BJ (cell line): ENCODE measurements at places on chromosomes 16 and 17. TPM values are rescaled to one million over a fixed set of nuclear protein-coding genes. Genes with fewer than 3 reads are reported as not detected.

- no peak for DNase-seq
These were observed 90.4 kb downstream of the TMEM100 start for GRCh38 chr17:55632236-55632635.

DNA sequence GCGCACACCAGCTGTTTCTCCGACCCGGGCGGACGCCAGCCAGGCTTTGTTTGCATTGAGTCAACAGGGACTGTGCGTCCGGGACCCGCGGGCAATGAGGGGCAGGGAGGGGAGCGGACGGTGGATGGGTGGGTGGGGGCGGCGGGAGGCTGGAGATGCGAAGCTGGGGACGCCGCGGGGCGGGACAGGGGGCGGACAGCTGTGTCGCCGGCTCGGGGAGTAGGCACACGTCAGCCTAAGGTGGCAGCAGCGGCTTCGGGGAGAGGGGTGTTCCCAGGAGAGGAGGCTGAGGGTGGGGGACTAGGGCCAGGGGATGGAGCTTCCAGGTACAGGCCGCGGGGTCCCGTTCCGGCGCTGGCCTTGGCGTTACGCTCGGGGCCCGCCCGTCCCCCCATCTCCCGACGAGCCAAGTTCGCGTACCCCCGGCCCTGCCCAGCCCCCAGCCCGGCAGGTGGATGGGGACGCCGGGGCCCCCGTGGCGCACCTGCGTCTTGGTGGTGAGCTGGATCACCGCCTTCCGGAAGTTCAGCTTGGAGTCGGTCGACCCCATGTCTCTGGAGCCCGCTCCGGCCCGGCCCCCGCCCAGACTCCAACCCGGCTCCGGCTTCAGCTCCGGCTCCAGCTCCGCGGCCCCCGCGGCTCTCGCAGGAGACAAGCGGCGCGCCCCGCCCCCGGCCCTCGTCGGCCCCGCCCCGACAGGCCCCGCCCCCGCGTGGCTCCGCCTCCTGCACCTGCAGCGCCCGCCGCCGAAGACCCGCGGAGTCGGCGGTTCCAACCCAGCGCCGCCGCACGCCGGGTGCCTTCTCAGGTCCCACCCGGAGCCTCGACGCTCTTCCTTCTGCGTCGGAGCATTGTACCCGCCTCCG is at the start of gene HID1:
HID1 (minus strand) TSS at position 653 of the 866 bp plus-strand sequence; CDS start at position 550, 103 bp downstream.
- no peak for DNase-seq

DNA sequence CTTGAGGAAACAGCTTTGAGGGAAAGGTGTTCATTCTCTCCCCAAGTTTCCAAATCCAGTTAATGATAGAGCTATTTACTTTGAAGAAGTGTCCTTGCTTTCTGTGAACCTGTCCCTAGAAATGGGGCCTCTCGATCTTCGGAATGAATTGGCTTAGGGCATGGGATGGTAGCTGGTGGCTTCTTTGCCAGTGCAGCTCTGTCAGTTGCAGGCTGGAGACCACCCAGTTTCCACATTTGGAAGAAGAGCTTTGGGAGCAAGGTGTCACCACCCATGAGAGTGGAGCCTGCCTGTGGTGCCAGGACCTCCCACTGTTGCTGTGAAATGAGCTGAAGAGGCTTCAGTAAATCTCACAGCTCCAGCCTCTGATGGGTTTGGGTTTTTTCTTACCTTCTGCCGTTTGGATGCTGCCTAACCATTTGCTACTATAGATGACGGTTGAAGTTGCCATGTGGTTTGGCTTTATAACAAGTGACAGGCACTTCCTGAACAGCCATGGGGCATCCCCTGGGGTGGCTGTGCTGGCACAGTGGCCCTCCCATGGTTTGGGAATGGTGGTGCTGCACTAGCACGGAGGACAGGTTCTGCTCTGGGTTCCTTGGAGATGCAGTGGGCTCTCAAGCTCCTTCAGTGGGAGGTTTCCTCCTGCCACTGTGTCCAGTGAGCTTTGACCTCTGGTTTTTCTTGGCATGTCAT is 19.5 kb upstream of the SLC5A10 start:
- no peak for DNase-seq

CMTM2 gene
- not detected in 2 replicates for polyA plus RNA-seq

DNA sequence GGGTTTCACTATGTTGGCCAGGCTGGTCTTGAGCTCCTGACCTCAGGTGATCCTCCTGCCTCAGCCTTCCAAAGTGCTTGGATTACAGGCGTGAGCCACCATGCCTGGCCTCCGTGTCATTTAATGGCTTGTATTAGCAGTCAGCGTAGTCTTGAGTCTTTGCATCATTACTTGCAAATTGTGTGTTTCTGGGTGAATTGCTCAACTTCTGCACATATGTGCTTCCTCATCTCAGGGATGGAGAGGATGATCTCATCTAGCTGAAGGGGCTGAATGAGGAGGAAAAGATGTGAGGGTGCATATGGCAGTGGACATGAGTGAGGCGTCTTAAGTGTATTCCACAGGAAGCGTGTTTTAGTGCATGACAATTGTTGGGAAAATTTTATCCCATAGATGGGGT is 155.8 kb downstream of the SNX29 start:
- DNase-seq, result peak; percentile 65

DNA sequence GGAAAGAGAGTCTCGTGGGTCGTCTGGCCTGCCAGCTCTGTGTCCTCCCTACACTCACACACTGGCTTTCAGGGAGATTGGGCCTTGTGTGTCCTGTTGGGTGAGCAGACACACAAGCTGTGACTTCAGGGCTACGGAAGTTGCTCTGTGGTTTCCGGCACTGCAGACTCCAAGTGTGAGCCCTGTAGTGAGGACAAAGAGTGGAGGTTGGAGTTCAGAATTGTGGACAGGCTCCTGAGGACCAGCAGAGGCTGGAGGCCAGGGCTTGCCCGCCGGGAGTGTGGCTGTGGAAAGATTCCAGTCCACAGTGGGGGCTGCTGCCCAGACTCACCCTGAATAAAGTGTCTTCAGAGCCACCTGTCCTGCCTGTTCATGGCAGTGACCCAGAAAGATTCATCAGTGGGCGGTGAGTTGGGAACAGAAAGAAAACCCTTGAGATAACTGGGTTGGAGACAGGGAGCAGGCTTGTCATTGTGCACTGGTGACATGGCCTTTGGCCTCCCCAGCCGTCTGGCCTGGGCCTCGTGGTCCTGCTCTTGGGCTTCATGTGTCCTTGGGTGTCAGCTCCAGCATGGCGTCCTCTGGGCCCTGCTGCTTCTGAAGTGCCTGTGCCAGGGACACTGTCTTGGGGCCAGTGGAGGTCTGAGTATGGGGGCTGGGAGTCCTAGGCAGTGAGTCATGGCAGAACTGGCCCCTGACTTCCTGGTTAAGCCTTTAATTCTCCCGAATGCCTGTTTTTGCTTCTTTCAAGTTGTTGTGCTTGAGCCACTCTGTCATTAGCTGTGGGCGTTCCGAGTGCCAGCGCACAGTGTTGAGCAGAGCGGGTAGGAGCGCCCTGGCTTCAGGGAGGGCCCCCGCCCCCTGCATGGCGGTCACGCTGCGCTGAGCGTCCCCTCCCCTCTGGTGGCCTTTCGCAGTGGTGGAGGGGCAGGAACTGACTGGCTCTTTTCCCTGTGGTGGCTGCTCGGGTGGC is 19.9 kb upstream of the ZNF750 start:
- no peak for DNase-seq

DNA sequence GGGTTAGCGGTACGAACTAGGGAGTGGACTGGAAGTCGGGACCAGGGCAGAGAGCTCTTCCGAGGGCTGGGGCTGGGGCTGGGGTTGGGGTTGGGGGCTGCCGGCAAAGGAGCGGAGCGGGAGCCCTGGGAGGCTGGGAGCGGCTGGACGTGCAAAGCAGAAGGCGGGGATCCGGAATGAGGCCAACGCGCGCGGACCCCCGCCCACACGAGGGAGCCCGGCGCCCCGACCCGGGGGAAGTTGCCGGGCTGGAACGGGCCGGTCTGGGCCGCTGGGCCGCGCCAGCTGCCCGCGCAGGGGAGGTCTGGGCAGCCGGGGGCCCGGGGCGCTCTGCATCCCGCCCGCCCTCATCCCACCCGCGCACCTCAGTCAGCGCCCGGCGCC is 323 bp downstream of the ST3GAL2 start:
- DNase-seq, result no peak

DNA sequence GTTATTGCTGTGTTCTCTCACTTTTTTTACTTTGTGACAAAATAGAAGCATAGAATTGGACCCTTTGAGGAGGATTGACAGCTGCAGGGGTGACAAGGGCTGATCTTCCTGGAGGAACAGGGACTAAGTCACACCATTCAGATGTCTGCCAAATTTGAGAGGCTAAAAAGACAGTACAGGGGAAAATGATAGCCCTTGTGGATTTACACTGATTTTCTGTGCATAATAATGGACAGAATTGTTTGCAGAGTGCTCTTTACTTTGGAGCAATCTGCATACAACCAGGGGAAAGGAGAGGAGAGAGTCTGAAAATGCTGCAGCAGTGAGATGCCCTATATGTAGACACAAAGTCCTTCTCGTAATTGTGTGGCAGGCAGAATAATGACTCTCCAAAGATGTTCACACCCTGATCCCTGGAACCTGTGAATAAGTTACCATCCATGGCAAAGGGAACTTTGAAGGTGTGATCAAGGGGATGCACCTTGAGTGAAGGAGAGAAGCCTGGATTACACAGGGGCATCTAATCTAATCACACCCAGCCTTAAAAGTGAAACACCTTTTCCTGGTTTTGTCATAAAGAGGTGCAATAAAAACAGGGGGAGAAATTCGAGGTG is 221.4 kb upstream of the CPHXL start:
- DNase-seq, result no peak

STX1B gene
- polyA plus RNA-seq, result 1.5 and 1.6 TPM in 2 replicates

DNA sequence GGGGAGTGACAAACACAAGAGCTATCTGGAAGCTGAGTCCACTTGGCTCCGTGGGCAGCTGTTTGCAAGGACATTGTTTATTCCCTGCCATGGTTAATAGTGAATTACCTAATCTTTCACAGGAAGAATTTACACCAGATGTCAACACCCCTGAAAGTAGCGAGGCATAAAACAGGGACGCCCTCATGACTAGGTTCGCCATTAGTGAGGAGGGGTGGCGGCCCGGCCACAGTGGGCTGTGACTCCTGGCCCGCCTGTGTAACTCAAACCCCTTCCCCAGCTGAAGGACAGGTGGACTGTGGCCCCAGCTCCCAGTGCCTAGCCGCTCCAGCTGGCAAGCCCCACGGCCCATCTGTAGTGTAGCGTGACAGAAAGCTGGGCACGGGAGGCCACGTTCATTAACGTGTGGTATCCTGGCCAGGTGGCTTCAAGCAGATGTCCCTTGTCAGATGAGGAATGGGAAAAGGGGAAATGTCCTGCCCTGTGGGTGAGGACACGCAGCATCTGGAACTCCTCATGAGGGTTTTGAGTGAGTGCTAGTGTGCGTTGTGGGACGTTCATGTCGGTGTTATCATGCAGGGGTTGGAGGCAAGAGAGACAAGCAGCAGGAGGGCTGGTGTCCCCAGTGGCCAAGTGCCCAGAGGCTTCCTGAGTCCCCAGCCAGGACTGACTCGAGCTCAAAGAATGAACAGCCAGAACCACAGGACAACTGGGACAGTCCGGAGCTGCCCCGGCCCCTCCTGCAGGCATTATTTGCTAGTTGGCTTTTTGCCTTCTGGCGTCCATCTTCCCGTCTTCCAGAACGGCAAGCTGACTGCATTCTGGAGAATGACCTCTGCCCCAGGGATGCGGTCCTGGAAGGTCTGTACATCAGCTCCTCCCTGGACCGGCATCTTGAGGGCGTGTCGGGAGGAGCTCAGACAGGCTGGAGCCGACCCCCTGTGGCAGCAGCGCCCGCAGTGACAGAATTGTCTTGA is 19.2 kb downstream of the KDM8 start:
- DNase-seq, result peak; percentile 55

ZNF688 gene
- 6.3 and 8.8 TPM in 2 replicates for polyA plus RNA-seq

- DNase-seq, result no peak
These were observed 818 bp upstream of the BCAS3 start for GRCh38 chr17:60676758-60677307.

- no peak for DNase-seq
These were observed 16.0 kb upstream of the OR1F1 start for GRCh38 chr16:3171855-3172593.

GRCh38 chr16:67181346-67181745 is 2.4 kb downstream of the MATCAP1 start:
- DNase-seq, result no peak

FOXC2 gene
- 0.39 and 0.63 TPM in 2 replicates for polyA plus RNA-seq

SLC47A1 gene
- 0.11 and 0.22 TPM in 2 replicates for polyA plus RNA-seq

CACNG5 gene
- not detected in 2 replicates for polyA plus RNA-seq

GRCh38 chr16:72389791-72390190 is 217.8 kb upstream of the PMFBP1 start:
- no peak for DNase-seq

- no peak for DNase-seq
These were observed 40.5 kb upstream of the GCSH start for GRCh38 chr16:81136390-81137335.

KCNH4 gene
- polyA plus RNA-seq, result 0.02 and 0.07 TPM in 2 replicates

DNA sequence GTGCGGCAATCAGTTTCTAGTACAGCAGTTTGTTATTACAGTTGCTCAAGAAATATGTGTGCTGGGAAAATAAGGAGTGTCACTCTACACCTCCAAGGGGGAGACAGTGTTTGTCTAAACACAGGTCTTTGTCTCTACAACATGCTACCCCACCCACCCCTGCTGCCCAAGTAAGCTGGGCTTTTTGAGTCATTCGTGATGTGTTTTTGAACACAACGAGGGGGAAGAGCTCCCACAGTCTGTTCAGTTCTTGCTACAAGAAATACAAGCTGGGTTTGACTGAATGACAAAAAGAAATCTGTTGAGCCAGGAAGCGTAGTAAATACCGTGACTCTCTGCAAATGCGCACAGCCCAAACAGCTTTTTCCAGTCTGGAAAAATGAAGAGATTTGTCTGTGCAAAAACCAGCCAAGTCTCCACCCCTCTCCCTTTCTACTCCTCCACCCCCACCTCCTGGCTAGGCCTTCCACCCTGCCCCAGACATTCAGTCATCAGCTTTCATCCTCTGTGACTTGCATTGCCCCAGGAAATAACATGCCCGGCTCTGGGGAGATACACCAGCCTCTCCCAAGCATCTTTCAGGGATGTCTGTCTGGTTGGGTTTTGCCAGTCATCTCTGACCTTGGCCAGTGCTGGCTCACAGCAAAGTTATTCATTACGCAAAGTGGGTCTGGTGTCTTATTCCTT is 25.7 kb downstream of the CHD9 start:
- DNase-seq, result peak; percentile 74
